GF-D8 (cell line): ENCODE measurements at places on chromosomes 6 and 20.

- DNase-seq = no peak
Measured at GRCh38 chr6:150099546-150099945, 30.6 kb upstream of the ULBP3 start.

GRCh38 chr6:31952140-31952805, 6.4 kb downstream of the CFB start:
- DNase-seq = no peak

DNA sequence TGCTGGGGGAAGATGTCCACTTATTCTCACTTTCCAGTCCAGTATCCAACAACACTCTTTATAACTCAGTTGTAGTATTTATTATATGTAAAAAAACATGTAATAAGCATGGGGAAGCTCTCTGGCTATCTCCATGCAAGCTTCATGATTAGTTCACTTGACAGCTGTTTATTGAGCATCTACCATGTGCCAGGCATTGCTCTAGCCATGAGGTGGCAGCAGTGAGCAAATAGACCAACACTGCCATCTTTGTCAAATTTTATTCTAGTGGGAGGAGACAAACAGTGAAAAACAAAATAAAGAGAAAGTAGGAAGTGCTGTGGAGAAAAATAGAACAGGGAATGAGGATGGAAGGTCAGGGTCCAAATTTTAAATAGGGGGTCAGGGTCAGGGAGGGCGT, 131.8 kb downstream of the CFAP61 start:
- DNase-seq = no peak

DNA sequence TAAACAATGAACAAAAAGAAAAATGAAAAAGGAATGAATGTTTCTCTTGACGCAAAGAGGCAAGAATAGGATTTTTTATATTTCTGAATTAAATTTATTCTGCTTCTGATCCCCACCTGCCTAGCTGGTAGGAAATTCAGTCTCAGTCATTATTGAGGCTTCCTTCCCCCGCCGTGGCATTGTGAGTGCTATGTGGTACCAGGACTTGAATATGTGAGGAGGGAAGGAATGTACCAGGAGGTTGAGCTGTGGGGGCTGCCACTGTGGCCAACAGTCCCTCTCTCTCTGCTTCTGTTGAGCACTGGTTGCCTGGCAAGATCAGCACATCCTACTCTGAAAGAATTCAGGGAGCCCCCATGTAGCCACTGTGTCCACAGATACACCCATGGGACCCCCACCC, 368.1 kb upstream of the JARID2 start:
- DNase-seq = no peak
